Stimulated activated CD8-positive, alpha-beta memory T cell treated with anti-CD3 and anti-CD28 coated beads, Interleukin-2, amount 100 ng/mL, for 48 hours (primary cell): ENCODE measurements at places on chromosomes 11 and 22.

DNA sequence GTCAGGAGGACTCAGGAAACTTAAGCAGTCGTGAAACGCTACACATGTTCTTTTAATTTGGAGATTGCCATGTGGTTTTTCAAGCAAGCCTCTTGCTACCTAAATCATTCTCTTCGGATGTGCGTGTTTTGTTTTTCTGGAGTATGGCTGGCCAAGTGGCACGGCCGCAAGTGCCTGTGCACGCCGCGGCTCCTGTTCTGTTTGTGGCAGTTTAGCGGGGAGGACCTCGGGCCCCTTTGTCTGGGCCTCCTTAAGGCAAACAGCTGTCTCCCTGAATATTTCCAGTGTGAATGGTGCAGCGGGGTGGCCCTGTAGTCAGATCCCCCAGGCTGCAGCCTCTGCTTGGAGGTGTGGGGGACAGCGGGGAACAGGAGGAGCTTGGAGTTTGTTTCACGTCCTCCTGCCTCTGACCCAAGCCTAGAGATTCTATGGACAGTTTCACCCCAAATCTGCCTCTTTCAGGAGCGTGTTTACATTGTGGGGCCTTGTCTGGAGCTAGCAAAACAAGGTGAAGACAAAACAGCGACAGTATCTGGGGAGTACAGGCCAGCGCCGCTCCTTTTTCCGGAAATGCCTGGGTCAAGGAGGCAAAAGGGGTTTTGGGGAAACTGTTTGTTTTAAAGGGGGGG lies 1.3 kb downstream of the LRP5 start:
- DNase-seq = no peak

- DNase-seq = no peak
These were observed 4.7 kb downstream of the DDIAS start for GRCh38 chr11:82906236-82906635.

DNA sequence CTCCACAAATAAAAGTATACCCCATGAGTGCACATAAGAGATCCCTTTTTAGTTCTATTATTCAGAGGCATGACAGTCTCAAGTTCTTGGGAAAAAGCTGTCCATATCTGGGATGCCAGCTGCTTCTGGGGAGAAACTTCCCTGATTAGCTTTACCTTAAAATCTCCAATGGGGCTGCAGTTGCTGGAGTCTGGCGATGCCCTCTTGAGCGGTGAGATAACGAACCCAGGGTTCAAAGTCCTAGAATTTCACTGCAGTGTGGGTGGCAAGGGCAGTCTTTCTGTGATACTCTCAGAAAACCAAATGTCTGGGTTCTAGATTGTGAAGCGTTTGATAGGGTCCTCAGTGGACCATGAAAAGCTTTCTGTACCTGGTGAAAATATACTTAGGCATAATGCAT lies 7.4 kb upstream of the PRR33 start:
- DNase-seq = no peak

GRCh38 chr11:24747275-24748251 lies 250.7 kb downstream of the LUZP2 start:
- DNase-seq = no peak

DNA sequence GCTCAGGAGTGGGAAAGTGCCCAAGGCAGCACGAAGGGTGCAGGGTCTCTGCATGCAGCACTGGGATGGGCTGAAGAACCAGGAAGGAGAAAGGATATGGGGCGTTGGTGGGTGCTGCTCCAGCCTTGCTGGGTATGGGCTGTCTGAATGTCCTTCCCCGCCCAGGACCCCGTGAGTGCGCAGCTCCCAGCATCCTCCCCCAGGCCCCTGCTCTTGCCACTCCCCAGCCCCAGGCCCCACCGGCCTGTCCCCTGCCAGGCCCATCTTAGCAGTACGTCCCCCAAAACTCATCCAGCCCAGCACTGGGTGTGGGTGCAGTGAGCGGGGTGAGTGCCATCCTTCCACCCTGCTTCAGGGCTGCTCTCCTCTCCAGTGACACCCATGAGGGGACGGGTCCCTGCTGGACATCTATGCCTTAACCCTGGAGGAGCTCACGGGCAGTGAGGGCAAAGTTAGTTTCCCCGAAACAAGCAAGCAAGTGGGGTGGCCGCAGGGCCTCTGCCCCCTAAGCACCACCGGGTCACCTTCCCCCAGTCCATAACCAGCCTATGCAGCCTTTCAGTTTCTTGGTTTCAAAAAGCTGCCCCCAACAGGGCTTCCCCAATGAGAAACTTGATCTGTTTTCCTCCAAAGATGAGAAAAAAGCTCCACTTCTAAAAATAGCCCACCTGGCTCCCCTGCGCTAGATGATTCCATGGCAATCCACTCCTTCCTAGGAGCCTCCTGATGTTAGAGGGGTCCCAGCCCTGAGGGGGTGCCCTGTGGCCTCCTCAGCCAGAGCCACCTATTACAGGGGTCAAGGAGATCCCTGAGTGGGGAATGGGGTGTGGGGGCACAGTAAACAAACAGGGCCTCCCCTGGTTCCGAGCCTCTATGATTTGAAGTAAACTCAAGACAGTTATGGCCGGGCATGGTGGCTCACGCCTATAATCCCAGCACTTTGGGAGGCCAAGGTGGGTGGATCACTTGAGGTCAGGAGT lies 103.8 kb downstream of the MORC2 start:
- DNase-seq = no peak

GRCh38 chr11:80593648-80594374 lies 1153.0 kb upstream of the TENM4 start:
- no peak for DNase-seq

DNA sequence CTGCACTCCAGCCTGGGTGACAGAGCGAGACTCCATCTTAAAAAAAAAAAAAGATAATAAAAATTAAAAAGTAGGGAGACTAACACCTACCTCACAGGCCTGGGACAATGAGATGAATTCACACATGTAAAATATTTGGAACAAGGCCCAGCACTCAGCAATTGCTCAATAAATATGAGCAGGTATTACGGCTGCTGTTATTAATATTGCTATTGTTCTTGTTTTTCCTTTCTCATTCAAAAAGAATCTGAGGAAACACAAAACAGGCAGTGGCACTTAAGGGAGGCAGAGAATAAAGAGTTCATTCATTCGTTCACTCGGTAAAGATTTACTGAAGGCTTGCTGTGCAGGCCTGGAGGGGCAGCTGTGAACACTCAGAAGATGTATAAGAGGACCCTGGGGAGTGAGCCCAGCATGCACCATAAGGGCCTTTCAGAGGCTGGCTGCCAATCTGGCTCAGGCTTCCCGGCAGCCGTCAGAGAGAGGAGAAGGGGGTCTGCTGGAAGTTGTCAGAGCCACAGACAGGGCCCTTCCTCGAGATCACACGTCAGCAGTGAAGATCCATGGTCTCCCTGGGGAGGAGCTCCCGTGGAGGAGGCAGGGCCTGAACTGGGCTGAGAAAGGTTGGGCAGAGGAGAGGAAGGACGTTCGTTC lies 51.6 kb upstream of the TCF20 start:
- no peak for DNase-seq

GRCh38 chr11:130434521-130435223 lies 6.3 kb upstream of the ADAMTS8 start:
- no peak for DNase-seq

- DNase-seq = no peak
These were observed 135.4 kb downstream of the OSBP2 start for GRCh38 chr22:30829901-30830550.

DNA sequence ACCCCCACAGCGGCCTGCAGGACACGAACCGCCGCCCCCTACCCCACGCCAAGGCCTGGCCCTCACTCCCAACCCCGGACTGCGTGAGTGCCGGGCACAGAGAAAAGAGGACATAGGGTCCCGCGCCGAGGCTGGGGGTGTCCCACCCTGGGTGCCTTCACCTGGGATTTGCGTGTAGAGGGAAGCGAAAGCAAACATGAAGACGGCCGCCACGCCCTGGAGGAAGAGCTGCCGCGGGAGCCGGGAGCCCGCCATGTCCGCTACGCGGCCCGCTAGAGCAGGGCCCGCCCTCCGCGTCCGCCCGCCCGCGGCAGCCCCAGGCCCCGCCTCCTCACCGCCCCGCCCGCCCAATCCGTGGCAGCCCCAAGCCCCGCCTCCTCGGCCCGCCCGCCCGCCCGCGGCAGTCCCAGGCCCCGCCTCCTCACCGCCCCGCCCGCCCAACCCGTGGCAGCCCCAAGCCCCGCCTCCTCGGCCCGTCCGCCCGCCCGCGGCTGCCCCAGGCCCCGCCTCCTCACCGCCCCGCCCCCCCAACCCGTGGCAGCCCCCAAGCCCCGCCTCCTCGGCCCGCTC lies at the start of gene LMF2:
TSS of gene LMF2 (minus strand) at position 282 of the 570 bp plus-strand sequence. CDS start at position 255, 27 bp downstream.
- DNase-seq = peak; percentile 90

- DNase-seq = no peak
These were observed 29.2 kb downstream of the USP35 start for GRCh38 chr11:78217650-78218541.
